ENCODE measurements at places on chromosomes 11 and 22.

DNA sequence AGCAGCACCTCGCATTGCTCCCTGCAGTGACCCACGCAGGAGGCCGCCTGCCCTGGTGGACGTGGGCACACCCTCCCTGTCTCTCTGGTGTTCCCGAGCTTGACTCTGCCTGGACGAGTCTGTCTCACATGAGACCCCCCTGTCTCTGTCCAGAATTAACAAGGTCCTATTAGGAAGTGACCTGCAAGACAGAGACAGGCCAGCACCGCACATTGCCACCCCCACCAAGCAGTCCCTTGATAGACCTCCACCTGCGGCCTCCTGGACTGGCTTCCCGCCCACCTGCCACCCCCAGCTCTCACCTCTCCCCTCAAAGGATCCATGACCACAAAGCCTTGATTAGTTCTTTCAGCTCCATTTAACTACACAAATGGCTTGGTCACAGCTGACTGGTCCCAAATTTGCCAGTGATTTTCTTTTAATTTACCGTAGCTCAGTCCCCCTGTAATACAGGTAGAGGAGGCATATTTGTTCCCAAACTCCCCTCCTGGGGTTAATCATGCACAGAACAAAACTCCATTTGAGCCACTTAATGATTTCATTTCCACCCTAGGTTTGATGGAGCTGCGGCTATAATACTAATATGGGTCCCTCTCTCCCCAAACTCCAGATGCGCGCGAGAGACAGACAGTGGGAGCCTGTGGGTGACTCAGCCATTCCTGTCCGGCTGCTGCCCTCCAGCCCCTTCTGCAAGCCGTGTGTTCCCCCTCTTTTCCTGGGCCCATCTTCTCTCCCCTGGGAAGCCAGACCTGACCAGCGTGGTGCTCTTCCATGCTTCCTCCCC lies 11.2 kb downstream of the SPATA19 start:
- DNase-seq = no peak

DNA sequence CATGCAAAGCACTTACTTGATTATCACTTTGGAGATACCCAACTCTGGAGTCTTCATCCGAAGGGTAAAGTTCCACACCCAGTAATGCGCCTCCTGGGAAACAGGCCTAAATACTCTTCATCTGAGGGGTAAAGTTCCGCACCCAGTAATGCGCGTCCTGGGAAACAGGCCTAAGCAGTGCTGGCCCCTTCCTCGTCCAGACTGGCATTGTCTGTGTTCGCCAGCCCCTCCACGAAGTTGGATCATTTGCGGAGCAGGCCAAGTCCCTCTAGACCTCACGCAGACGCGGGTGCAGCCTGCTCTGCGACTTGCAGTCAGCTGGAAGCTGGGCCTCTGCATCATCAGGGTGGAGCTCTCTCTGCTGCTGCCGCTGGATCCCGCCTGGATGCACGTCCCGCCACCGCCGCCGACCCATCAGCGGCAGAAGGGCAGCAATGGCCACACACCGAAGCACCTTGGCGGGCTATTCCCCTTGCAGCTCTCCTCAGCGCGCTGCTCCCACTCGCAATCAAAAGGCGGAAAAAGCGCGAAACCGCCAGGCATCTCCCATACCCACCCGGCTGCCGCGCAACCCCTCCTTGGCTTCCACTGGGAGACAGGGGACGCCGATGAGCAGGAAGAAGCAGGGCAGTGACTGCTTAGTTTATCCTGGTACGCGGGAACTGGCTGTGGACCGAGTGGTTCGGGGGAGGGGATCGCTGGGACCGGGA lies 34.1 kb upstream of the GLYATL1 start:
- DNase-seq = peak; percentile 63

DNA sequence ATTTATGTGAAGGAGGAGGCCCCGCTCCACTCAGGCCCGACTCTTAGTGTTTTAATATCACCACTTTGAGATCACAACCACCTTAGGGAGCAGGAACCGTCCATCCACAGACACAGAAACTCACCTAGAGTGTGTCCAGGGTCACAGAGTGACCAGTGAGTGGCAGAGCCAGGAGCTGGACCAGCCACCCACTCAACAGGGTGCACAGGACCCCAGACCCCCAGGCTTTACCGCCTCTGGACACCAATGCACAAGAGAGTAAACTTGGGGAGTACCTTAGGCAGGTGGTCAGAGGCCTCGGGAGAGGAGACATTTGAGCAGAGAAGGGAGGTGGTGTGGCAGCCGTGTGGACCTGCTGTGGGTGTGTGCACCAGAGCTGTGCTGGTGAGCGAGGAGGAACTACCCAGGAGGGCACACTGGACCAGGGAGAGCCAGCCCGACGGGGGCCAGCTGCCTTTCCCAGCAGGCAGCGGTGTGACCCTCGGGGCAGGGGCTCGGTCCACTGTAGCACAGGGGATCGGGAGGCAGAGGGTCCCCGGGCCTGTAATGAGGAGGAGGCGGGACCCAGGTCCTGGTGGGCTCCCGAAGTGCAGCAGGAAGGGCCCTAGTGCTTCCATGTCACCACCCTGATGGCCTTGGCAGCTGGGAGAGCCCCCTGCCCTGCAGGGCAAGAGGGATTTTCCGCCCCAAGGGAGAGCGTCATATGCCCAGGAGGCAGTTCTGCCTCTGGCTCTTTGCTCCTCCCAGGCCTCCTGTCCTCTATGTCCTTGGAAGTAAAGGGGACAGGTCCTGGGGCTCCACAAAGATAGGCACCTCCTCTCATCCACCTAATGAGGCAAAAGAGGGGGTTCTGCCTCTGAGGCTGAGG lies 7.5 kb upstream of the NLRP6 start:
- no peak for DNase-seq

- DNase-seq = peak; percentile 3
Measured at GRCh38 chr11:125679397-125679796, 1.2 kb downstream of the ACRV1 start.

DNA sequence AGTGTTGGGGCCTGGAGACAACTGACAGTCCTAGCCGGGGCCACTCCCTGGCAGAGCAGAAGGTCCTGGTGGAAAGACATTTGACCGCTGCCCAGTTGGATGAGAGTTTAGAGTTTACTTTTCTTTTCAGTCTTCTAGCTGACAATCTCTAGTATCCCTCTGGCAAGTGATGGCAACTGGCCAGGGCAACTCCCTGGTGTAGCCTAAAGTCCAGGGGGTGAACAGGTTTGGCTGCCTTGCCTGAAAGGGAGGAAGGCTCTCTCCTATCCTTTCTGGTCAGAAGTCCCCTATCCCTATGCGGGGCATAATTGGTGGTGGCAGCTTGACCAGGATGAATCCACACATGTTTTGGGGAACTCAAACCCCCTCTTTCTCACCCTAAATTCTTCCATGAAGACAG lies 16.8 kb upstream of the MSANTD2 start:
- no peak for DNase-seq

DNA sequence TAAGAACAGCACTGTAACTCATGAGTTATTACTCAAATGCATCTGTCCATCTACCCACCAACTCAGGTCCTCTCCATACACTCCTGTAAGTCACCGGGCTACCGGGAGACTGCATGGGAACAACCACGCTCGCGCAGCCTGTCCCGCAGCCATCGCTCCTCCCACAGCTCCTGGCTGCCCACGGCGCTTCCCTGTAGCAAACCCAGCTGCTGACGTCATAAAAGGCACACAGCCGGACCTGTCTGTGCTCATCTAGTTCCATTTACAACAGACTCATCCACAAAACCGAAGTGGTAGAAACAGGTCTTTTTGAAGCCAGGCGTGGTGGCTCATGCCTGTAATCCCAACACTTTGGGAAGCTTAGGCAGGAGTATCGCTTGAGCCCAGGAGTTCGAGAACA lies 23.4 kb upstream of the PACSIN2 start:
- DNase-seq = no peak

DNA sequence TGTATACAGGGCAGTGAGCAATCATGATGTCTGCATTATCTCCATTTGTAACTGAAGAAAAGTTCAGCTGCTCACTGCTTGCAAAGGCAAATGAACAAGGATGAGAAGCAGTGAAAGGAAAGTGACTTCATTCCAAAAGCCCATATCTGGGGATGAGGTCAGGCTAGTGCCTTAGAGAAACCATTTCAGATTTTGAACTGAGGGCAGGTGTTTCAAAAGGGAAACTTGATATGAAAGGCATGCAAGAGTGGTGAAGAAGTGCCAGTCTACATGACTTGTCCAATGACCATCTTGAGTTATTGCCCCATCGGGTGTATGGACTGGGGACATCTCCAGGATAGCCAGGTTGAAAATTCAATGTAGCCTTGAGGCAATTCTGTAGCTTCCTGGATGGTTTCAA lies 7.3 kb upstream of the APOL4 start:
- DNase-seq = no peak

- no peak for DNase-seq
Measured at GRCh38 chr11:126347751-126348668, 7.5 kb upstream of the ST3GAL4 start.

- no peak for DNase-seq
Measured at GRCh38 chr11:121352251-121352891, 59.8 kb downstream of the SC5D start.
